Stimulated activated CD4-positive, alpha-beta T cell treated with anti-CD3 and anti-CD28 coated beads, Interleukin-1b, Interleukin-23, amount 100 ng/mL, for 1 hour (primary cell): ENCODE measurements at places on chromosomes 5 and 9.

DNA sequence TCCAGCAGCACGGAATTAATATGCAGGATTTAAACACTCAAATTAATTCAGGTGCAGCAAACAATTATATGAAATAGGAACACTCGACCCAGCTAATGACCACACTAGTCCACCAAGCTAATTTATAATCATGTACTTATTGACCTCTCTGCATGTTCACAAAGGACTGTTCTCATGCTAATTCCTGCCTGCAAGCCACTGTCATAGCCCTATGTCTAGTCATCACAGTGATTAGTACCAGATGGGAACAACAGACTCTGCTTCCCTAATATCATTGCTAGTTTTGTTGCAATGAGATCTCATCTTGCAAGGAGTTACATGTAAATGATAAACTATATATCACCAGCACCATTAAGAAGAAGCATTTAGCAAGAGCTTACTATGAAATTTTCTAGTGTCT, 553.0 kb upstream of the GRAMD2B start:
- DNase-seq = no peak

DNA sequence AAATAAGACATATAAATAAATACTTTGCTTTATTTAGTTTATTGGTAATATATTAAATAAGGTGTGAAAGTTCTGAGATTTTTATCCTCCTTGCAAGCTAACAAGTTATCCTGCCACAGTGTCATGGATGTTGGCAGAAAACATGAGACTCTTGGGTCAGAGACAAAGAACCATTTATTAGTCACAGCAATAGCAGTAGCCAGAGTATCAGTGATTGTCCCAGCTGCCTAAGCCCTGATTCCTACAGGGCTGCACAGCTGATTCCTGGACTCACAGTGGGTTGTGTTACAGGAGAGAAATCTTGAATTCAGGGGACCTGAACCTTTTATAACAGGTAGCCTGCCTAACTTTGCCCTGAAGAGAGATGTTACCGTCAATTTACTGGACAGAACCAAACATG, 304.5 kb upstream of the ZNF608 start:
- DNase-seq = no peak

DNA sequence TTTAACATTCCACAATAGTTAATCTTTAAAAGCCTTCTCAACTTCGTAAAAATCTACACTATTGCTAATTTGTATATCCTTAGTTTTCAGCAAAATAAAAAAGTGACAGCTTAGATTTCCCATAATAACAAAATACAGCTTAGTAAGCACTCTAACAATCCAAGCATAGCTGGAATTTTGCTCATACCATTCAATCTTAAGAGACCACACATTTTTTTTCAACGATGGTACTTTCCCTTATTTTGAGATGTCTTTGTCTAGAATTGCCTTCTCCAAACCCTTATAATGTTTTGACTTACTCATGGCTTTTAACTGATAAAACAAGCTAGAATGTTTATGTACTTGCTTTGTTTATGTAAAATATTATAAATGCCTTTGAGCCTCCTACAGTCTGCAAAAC, 65.6 kb downstream of the HOMER1 start:
- DNase-seq = no peak

DNA sequence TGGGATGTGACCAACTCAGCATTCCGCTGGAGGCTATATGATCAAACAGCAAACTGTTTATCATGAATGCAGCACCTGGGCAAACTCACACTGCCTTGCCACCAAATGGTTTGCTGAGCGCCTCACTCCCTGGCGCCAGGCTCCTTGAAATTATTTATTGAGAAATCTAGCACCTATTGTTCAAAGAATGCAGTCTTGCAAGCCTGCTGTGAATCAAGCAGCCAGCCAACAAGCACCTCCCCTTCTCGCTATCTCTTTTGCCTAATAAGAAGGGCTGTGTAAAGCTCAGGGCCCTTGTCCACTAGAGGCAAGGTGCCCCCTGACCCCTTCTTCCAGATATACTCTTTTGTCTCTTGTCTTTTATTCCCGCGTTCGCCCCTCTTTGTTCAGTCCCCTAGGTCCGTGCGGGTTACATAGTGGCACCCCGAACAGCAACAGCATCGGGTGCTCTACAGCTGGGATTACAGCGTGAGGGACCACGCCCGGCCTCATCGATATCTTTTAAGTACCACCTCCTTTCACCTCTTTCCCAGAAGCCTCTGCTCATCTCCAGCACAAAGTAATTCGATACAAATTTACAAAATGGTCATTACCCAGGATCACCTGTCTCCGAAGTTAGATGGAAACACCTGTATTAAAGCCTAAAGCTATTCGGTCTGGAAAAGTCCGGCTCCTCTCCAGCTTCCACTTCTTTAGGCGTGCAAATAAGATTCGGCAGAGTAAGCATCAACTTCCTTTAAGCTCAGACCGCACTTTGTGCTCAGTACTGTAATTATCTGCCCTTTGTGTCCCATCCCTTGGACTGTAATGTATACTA, 896 bp downstream of the RIGI start:
- DNase-seq = no peak

DNA sequence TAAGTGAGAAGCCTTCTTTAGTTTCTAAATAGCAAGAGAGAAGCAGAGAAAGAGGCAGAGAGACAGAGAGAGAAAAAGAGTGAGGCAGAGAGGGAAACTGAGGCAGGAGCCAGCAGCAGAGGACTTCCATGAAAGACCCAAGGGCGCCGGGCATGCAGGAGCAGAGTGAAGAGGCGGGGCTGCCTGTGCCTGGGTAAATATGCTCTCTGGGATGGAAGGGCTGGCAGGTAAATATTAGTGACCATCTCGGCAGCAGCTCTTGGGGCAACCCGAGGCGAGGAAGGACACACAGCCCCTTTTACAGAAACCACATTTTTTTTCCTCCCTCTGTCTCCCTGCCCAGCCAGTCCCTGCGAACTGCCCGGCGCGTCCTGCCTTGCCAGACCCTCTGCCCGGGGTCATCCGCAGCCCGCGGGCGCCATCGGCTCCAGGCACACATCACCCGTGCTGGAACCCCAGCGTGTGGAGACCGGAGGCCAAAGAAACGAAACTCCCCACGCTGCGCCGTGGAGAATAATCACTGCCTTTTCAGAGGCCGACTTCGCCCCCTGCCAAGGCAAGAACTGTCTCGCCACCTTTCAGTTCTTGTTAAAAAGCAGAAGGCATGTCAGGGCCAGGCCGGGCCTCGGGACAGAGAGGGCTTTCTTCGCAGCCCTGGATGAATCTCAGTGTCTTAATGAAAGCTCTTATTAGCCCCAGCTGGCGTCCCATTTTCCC, 61.3 kb downstream of the BOD1 start:
- no peak for DNase-seq

GRCh38 chr9:4489562-4489918, 728 bp upstream of the SLC1A1 start:
- DNase-seq = no peak

DNA sequence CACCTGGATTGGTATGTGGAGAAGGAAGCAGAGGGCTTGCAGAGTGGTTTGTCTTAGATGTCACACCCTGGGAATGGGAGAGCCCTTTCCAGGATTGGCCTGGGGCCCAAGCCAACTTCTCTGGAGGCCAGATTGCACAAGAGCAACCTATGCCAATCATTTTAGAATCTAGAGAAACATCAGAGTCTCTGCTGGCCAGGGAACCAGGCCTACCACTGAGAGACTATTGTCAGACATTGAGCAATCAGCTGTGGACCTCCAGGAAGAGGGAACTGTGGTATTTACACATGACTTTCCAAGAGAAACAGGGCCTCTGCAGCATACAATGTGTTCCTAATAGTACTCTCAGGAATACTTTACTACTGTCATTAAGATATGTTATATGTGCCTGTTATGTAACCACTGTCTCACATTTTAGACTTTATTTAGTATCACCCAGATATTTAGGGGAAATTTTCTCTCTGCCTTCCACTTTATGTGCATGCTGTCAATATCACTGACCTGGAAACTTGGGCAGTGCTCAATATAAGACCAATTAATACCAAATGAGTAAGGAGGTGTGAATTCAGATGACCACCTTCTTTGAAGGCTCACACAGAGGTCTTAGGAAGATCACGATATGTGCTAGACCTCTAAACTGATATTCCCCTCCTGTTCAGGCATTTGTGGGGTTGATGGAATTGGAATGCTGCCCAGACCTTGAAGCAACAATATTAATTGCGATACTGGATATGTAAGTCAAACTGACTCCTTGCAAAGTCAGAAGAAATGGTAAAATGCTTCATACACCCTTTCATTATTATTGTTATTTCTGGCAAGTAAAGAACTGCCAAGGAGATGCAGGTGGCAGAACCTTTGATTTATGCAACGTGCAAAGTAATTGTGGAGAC, 20.5 kb upstream of the CCL28 start:
- no peak for DNase-seq

- DNase-seq = no peak
Measured at GRCh38 chr9:20032413-20033006, 243.7 kb upstream of the SLC24A2 start.

DNA sequence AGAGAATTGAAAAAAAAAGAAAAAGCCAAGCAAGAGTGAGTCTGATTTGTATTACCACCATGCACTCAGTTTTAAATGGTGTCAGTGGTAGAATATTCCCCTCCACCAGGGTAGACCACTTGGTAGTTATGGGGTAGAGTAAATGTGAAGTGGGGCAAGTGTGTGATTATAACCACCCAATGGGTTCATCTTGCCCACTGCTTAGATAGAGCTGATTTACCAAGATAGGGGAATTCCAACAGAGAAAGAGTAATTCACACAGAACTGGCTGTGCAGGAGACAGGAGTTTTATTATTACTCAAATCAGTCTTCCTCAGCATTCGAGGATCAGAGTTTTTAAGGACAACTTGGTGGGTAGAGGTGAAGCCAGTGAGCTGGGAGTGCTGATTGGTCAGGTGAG, 113.3 kb upstream of the RAI14 start:
- no peak for DNase-seq

DNA sequence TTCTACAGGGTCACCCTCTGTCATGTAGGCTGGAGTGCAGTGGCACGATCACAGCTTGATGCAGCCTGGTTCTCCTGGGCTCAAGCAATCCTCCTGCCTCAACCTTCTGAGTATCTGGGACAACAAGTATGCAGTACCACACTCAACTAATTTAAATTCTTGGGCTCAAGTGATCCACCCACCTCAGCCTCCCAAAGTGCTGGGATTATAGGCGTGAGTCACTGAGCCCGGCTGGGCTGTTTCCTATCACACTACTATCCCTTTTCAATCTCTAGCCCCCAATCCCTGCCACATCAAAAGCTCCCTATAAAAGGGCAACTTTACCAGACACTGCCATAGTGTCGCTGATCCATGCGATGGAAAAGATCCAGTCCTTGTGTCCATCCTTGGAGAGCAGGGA, 20.4 kb downstream of the DCAF12 start:
- DNase-seq = no peak

GRCh38 chr5:90983148-90983547, 400.0 kb downstream of the ARRDC3 start:
- DNase-seq = no peak

GRCh38 chr5:38755181-38755580, 90.6 kb upstream of the OSMR start:
- no peak for DNase-seq

GRCh38 chr9:119761812-119762211, 392.6 kb upstream of the BRINP1 start:
- no peak for DNase-seq
